Upper lobe of left lung (tissue), 6 donors: ENCODE measurements at places on chromosomes 2 and 18.

- DNase-seq: no peak
Observed at GRCh38 chr2:10242451-10242850, 60.3 kb upstream of the HPCAL1 start.

GRCh38 chr2:112001136-112001715, 53.8 kb upstream of the TMEM87B start:
- DNase-seq: no peak

DNA sequence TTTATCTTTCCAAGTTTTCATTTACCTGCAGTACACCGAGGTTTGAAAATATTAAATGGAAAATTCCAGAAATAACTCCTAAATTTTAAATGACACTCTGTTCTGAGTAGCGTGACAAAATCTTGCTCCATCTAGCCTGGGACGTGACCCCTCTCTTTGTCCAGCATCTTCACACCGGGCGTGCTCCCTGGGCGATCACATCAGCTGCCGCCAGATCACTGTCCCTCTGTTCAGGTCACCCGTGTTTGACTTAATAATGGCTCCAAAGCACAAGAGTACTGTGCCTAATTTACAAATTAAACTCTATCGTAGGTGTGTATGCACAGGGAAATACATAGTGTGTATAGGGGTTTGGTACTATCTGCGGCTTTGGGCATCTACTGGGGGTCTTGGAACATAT, 6.1 kb upstream of the TMEM185B start:
- DNase-seq: no peak

- DNase-seq: no peak
Observed at GRCh38 chr2:116200086-116200485, 1614.4 kb upstream of the DDX18 start.

DNA sequence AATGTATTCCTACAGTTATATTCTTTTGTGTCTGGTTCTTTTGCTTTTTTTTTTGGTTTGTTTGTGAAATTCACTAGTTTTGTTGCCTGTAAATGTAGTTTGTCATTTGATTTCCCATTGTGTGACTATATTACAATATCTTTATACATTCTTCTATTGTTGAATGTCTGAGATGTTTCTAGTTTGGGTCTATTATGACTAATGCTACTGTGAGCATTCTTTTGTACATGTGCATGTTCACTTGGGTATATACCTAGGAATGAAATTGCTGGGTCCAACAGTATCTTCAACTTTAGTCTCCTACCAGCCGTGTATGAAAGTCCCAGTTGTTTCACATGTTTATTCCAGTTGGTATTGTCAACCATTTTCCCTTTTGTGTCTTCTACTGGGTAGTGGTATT, 112.7 kb upstream of the RBMS1 start:
- no peak for DNase-seq

DNA sequence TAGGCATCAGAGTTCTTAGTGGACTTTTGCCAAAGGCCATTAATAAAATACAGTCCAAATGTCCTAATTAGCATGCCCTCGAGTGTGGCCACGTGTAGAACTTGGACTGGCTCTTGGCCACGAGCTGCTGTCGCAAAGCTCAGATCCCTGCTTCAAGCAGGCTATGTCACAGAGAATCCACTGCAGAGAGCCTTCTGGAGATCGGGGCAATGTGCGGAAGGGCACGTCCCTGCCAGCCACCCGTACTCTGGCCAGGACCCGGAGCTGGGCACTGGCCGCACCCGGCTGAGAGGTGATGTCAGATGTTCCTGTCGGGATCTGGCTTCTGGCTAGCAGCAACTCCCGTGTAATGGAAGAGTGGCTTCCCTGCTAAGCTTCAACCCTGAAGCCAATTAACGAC, 432.7 kb upstream of the ID2 start:
- DNase-seq: no peak

GRCh38 chr2:80894486-80894885, 589.9 kb upstream of the LRRTM1 start:
- no peak for DNase-seq

- peak; percentile 56 for DNase-seq
Observed at GRCh38 chr2:129908721-129909373, 70.6 kb upstream of the RAB6C start.

DNA sequence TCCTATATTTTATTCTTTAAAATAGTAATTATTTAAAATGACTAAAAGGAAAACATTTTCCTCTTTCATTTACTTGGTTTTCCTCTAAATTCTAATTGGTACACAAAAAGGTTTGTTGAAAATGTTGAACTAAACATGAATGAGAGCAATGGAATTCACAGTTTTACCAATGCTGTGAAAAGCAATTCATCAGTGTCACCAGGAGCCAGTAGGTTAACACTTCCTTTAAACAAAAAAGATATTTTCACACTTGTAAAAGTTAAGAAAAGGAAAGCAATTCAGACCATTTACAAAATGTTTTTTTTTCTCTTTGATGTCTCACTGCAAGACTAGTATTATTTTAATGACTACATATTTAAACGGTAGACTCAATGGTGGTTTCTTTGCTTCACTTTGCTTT, 341.6 kb downstream of the RIT2 start:
- DNase-seq: no peak

- DNase-seq: no peak
Observed at GRCh38 chr2:112818094-112818902, 18.3 kb downstream of the IL1B start.
